ENCODE measurements at places on chromosomes 5 and 9. TPM values are rescaled to one million over a fixed set of nuclear protein-coding genes. Genes with fewer than 3 reads are reported as not detected.

DNA sequence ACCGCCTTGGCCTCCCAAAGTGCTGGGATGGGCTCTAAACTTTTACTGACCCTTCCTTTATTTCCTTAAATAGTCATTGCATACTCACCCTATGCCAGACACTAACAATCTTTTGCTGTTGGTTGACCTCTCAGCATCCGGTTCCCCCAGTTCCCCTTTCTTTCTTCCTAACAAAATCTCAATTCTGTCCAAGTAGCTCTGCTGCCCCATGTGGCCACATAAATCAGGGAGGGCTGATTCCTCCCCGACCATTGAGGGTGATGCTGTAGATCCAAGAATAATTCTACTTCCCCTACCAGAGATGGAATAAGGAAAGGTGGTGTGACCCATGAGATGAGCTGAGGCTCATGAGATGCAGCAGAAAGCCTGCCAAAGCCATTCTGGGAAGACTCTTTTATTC is 315.3 kb upstream of the MSX2 start:
- DNase-seq: no peak

The PCDHA6 gene
- total RNA-seq: not detected

GRCh38 chr9:97382099-97382718 is 29.7 kb upstream of the TDRD7 start:
- DNase-seq: no peak

The ZBTB43 gene
- 50.8 TPM for total RNA-seq

The FLT4 gene
- 2.5 TPM for total RNA-seq

- DNase-seq: no peak
These were observed 73.1 kb upstream of the CCDC112 start for GRCh38 chr5:115369430-115370144.

GRCh38 chr5:5285906-5286305 is 136.6 kb upstream of the ICE1 start:
- no peak for DNase-seq

GRCh38 chr9:16143310-16143709 is 590.5 kb downstream of the CCDC171 start:
- no peak for DNase-seq

- DNase-seq: no peak
These were observed 26.9 kb downstream of the GOLPH3 start for GRCh38 chr5:32147236-32147635.

DNA sequence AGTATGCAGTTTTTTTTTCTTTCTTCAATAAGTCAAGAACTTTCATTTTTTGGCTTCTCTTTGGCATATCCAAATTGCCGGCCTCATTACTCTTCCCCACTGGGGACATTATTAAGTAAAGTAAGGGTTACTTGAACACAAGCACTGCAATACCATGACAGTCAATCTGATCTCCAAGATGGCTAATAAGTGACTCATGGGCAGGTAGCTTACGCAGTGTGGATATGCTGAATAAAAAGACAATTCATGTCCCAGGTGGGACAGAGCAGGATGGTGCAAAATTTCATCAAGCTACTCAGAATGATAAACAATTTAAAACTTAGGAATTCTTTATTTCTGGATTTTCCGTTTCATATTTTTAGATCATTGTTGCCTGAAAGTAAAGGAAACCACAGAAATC is 671.8 kb downstream of the ACTL7B start:
- DNase-seq: no peak

- DNase-seq: no peak
These were observed at the start of gene HAPLN1 for GRCh38 chr5:83720836-83721537. Gene HAPLN1 (minus strand): TSS chr5:83720855. CDS start chr5:83673523, 47,332 bp downstream.

GRCh38 chr9:10265153-10265631 is 347.6 kb downstream of the PTPRD start:
- no peak for DNase-seq

- DNase-seq: no peak
These were observed 27.2 kb downstream of the NEK6 start for GRCh38 chr9:124284940-124285441.

- no peak for DNase-seq
These were observed 372.4 kb downstream of the SEMA5A start for GRCh38 chr5:9173281-9174048.

The LHX3 gene
- total RNA-seq: 0.11 TPM

- DNase-seq: no peak
These were observed 19.2 kb downstream of the UBAP1 start for GRCh38 chr9:34197756-34198711.

- DNase-seq: peak; percentile 57
These were observed 287.3 kb downstream of the EBF1 start for GRCh38 chr5:158812408-158812807.
